ENCODE measurements at places on chromosomes 3 and 15. TPM values are rescaled to one million over a fixed set of nuclear protein-coding genes. Genes with fewer than 3 reads are reported as not detected.

Gene TGFBR2
- total RNA-seq: 162 TPM

Gene PLAAT1
- under 0.01 TPM for total RNA-seq

Gene IQCF5
- total RNA-seq: not detected

Gene SERINC4
- not detected for total RNA-seq

Gene GOLGA6L2
- total RNA-seq: not detected

Gene SLC7A14
- total RNA-seq: 0.29 TPM
